NCI-H1048 (cell line): ENCODE measurements at places on chromosomes 3 and 15.

- DNase-seq: no peak
Measured at GRCh38 chr3:69439643-69440270, 53.9 kb upstream of the FRMD4B start.

- no peak for DNase-seq
Measured at GRCh38 chr15:68305420-68305871, 27.9 kb downstream of the FEM1B start.

GRCh38 chr3:98966434-98966833, 64.9 kb upstream of the DCBLD2 start:
- DNase-seq: no peak

DNA sequence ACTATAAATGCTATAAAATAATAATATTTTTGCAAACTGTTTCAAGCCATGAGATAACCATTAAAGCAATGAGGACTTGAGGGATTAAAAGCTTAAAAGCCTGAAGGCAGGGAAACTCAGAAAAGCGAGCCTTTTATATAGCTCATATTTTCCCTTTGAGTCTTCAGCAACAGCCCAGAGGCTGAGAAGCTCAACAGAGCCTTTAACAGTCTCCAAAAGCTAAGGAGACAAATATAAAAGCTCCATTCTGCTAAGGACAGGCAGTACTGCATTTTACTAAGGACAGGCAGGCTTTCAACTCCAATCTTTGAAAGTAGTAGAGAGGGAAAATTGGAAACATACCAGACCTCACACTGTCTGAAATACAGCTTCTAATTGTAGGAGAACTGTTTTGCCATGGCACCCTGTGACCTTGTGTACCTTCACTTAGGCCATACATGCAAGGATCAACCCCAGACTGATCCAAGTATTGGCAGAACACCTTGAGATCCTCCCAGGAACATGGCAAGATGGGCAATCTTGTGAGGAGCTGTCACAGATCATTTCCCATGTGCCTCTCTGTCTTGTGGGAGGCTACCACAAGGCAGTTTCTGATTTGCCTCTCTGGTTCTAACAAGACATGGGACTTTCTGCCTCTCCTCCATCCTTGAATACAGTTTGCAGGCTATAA, 53.1 kb upstream of the ARNT2 start:
- no peak for DNase-seq

GRCh38 chr3:60107275-60107674, 1057.5 kb upstream of the CFAP20DC start:
- no peak for DNase-seq
